ENCODE measurements at places on chromosomes 4 and X.

- no peak for DNase-seq
Measured at GRCh38 chr4:169259271-169259670, 11.5 kb downstream of the SH3RF1 start.

- DNase-seq: no peak
Measured at GRCh38 chr4:184558996-184559395, 84.6 kb upstream of the IRF2 start.

GRCh38 chr4:2827071-2827873, 16.4 kb upstream of the ADD1 start:
- no peak for DNase-seq

DNA sequence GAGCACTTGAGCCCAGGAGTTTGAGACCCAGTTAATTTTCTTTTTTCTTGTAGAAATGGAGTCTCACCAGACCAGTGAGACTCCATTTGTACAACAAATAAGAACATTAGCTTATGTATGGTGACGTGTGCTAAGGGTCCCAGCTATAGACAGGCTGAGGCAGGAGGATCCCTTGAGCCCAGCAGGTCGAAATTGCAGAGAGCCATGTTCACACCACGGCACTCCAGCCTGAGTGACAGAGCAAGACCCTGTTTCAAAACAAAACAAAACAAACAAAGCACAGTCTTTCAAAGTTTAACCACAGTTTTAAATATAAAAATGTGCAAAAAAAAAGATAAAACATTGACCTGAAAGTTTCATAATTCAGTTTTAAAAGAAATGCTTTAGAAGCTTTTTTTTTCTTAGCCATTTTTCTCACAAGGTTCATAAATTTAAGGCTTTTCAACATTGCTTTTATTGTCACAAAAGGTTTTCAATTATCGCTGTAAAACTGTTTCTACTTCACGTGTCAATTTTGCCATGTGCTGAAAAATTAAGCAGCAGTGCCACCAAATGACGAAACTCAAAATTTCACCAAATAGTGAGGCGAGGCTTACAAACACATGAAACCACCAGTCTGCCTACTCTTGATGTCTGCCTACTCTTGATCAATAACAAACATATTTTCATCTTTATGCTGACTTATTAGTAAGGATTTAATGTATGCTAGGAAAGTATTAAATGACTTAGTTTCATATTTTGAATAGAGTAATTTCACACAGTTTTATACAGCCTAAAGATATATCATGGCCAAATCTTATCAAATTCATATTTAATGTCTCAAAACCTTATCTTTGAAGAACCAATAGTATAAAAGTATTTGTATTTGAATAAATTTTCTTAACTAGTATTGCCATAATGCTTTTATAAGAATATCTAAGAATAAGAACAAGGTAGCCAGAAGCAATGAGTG, 126.3 kb downstream of the NEK1 start:
- DNase-seq: peak; percentile 0

GRCh38 chr4:86816501-86817273, 32.5 kb downstream of the SLC10A6 start:
- DNase-seq: no peak

GRCh38 chr4:7002336-7002735, 40.8 kb upstream of the TADA2B start:
- DNase-seq: no peak

GRCh38 chr4:7941111-7941964, 1.7 kb upstream of the AFAP1 start:
- no peak for DNase-seq

- no peak for DNase-seq
Measured at GRCh38 chr4:156628858-156629257, 342.7 kb downstream of the PDGFC start.

DNA sequence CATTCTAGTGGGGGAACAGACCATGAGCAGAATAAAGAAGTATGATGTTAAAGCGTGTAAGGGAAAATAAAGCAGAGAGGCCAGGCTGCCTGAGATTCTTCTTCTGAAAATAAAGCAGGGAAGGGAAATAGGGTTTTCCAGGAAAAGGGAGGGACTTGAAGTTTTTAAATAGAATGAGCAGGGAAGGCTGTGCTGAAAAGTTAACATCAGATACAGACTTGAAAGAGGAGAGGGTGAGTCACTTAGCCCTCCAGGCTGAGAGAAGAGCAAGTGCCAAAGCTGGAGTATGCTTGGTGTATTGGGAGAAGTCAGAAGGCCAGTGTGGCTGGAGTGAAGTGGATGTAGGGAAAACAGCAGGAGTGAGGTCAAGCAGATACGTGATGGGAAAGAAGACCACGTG, 10.0 kb upstream of the PLK4 start:
- DNase-seq: no peak

DNA sequence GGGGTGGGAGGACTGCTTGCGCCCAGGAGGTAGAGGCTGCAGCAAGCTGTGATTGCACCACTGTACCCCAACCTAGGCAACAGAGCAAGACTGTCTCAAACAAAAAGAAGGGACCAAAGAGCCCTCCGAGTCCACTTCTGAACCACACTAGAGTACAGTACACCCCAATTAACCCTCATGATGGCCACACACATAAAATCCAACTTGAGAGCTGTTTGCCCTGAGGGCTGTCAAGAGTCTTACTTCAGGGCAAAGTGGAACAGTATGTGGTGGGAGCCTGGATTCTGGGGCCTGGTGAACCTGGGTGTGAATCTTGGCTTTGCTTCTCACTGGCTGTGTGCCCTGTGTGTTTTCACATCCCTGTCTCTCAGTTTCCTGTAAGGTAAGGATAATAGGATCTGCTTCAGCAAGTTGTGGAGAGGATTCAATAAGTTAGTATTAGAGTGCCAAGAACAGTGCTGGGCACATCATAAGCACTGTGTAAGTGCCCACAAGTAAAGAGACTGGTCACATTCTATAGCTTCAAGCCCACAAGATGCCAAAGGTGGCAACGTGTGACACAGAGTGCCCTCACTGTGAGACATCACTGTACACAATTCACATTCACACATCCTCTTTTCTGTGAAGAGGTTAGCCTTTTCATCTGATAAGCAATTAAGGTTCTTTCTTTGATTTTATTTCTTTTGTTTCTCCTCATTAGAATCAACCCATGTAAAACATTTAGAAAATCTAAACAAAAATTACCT, 52.1 kb downstream of the LEF1 start:
- DNase-seq: no peak

- DNase-seq: no peak
Measured at GRCh38 chr4:104868958-104869357, 277.7 kb upstream of the TET2 start.

DNA sequence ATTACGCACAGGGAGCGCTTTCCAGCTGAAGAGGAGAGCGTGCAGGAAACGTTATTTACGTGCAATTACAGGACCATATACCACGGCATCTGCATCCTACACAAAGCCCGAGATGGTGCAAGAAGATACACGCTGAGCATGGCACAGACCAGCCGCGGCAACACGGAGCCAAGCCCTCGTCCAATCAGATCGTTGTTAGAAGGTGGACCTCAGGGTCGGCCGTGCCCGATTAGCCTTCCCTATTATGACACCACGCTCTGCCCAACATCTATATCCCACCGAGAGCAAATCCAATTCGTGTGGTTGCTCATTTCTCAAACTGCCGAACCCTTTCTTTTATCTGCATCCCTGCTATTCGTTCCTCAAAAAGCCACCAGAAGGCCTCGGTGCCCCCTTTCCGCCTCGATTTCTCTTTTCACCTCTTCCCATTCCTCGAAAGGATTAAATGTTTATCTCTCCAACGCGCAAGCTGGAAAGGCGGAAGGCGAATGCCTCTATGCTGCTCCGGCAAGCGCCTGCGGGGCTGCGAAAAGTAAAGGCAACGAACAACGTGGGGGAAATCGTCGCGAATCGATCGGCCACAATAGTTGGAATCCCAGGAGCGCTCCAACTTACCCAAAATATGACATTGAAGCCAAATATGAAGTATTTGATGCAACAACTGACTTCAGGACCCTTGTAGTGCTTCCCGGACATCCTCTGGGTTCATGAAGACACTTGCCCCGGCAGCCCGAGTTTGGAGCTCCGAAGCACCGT, 702 bp downstream of the TSPAN5 start:
- peak; percentile 79 for DNase-seq

- no peak for DNase-seq
Measured at GRCh38 chr4:91267543-91267942, 1036.2 kb upstream of the GRID2 start.

Data from caudate nucleus (tissue), 63 donors.